Activated naive CD8-positive, alpha-beta T cell treated with anti-CD3 and anti-CD28 coated beads, Interleukin-2, amount 10 ng/mL, durations not matched to agents 7 days and 5 days (primary cell): ENCODE measurements at places on chromosomes 2 and 18. TPM values are rescaled to one million over a fixed set of nuclear protein-coding genes. Genes with fewer than 3 reads are reported as not detected.
A peak's percentile ranks its signal among the peaks of the same experiment; 100 is the strongest.

Gene CRYGC
- not detected for total RNA-seq

Gene RESP18
- not detected for total RNA-seq

Gene SP5
- not detected for total RNA-seq

Gene SIGLEC15
- not detected for total RNA-seq

Gene C2orf66
- total RNA-seq = 0.17 TPM

Gene DCDC2C
- total RNA-seq = not detected

Gene LYG2
- not detected for total RNA-seq

Gene CREB1
- 101 TPM for total RNA-seq

Gene EPG5
- 33.5 TPM for total RNA-seq

Gene DSG1
- total RNA-seq = not detected

Gene CKAP2L
- total RNA-seq = 40.3 TPM

Gene C1QL2
- total RNA-seq = not detected

Gene ABHD1
- total RNA-seq = 1.4 TPM

Gene HRH4
- total RNA-seq = 0.22 TPM

DNA sequence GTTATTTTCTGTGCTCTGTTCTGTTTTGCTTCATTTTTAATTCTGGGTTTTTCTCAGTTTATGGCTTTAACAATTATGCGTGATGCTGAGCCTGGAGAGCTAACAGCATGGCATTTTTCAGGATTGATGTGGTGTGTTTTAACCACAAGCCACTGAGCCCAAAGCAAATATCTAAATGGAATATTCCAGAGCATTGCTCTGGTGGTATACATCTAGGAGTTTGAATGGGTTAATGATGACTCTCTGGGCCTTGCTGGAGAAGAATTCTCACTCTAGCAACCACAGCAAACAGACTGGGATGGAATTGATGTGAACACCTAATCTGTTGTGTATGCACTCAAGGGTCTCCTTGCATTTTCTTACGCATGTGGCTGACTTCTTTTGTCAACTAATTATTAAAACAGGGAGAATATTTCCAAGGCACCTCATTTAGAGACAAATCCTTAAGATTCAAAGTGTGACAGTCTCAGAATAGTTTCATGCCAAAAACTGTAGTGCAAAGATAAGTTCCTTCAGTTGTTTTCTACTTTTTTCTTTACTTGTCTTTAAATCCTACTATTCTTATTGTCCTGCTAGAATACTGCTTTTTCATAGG lies 164.0 kb downstream of the DTNA start:
- H3K36me3 ChIP-seq = peaks cover 6% of the 10 kb centered on the region
- no peak overlapping the region for H3K27ac ChIP-seq
- H3K27me3 ChIP-seq = peaks cover 3% of the 10 kb centered on the region
- H3K4me3 ChIP-seq = no peak overlapping the region

GRCh38 chr2:7992612-7993602 lies 688.9 kb upstream of the ID2 start:
- no peak for DNase-seq
- peaks cover 2% of the 10 kb centered on the region for H3K36me3 ChIP-seq
- no peak overlapping the region for H3K4me3 ChIP-seq
- H3K4me1 ChIP-seq = peaks cover 19% of the 10 kb centered on the region
- no peak overlapping the region for H3K27ac ChIP-seq
- H3K27me3 ChIP-seq = peaks cover 8% of the 10 kb centered on the region

- DNase-seq = no peak
- peaks cover 2% of the 10 kb centered on the region for H3K36me3 ChIP-seq
- peak overlapping the region; percentile 35 for H3K4me3 ChIP-seq
- peaks cover 22% of the 10 kb centered on the region for H3K4me1 ChIP-seq
Observed at GRCh38 chr18:54263904-54264336, 5.4 kb upstream of the POLI start.

- no peak overlapping the region for H3K27ac ChIP-seq
- no peaks in the 10 kb centered on the region for H3K36me3 ChIP-seq
Observed at GRCh38 chr18:58611395-58612131, 17.3 kb downstream of the ALPK2 start.

GRCh38 chr2:2647141-2647541 lies 316.1 kb upstream of the MYT1L start:
- peak overlapping the region; percentile 72 for H3K4me3 ChIP-seq
- H3K4me1 ChIP-seq = peaks cover 32% of the 10 kb centered on the region
- H3K27me3 ChIP-seq = no peaks in the 10 kb centered on the region

DNA sequence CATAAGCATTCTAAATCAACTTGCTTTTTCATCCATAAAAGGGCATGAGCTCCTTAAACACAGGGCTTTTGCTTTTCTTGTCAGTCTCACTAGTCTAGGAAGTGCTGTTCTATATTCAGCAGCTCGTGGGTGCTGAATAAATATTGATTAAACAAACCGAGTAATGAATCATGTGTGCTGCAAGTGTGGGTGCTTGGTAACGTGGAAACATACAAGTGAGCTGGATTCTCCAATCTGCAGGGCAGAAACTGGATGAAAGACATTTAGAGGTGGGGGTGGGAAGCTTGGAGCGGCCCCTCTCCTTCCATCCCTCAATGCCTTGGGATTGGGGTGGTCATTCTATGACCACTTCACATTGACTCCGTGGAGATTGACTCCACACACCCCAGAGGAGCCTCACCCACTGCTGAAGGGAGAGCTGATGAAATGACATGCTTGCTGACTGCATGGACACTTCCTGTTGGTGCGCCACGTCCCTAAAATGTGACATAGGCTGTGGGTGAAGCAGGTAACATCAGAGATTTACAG lies 114.6 kb downstream of the DOCK10 start:
- peaks cover 71% of the 10 kb centered on the region for H3K36me3 ChIP-seq
- H3K4me3 ChIP-seq = peak overlapping the region; percentile 68
- peak overlapping the region; percentile 91 for H3K27ac ChIP-seq
- H3K4me1 ChIP-seq = peaks cover 91% of the 10 kb centered on the region

- peaks cover 2% of the 10 kb centered on the region for H3K4me1 ChIP-seq
- H3K27me3 ChIP-seq = peaks cover 21% of the 10 kb centered on the region
- H3K36me3 ChIP-seq = no peaks in the 10 kb centered on the region
- H3K4me3 ChIP-seq = no peak overlapping the region
- DNase-seq = peak; percentile 91
Observed at GRCh38 chr2:230847883-230848388, 16.8 kb upstream of the ITM2C start.

GRCh38 chr2:235698028-235698427 lies 204.2 kb downstream of the AGAP1 start:
- peaks cover 5% of the 10 kb centered on the region for H3K27me3 ChIP-seq
- H3K27ac ChIP-seq = no peak overlapping the region
- no peak for DNase-seq
- H3K36me3 ChIP-seq = no peaks in the 10 kb centered on the region

- H3K27ac ChIP-seq = peak overlapping the region; percentile 93
- no peaks in the 10 kb centered on the region for H3K27me3 ChIP-seq
- peaks cover 25% of the 10 kb centered on the region for H3K36me3 ChIP-seq
- H3K4me1 ChIP-seq = peaks cover 57% of the 10 kb centered on the region
- DNase-seq = no peak
Observed at GRCh38 chr18:3263132-3263700, 1.3 kb downstream of the MYL12B start.

DNA sequence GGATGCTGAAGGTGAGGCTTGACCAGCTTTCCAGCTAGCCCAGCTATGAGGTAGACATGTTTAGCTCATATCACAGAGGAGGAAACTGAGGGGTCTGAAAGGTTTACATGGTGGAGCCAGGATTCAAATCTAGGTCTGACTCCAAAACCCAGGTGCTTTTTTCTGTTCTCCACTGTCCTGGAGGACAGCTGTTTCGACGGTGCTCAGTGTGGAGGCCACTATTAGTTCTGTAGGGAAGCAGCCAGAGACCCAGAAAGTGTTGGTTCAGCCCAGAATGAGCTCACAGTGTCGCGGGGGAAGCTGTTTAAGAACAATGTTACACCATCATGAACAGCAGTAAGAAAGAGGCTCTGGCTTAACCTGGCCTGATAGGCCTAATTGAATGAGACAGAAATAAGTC lies 11.1 kb downstream of the PROC start:
- no peaks in the 10 kb centered on the region for H3K36me3 ChIP-seq
- peaks cover 6% of the 10 kb centered on the region for H3K27me3 ChIP-seq
- H3K4me1 ChIP-seq = no peaks in the 10 kb centered on the region
- H3K4me3 ChIP-seq = no peak overlapping the region

- no peak for DNase-seq
- H3K36me3 ChIP-seq = peaks cover 2% of the 10 kb centered on the region
- H3K4me3 ChIP-seq = no peak overlapping the region
- H3K27me3 ChIP-seq = peaks cover 6% of the 10 kb centered on the region
- H3K27ac ChIP-seq = no peak overlapping the region
Observed at GRCh38 chr2:42163444-42164045, 5.6 kb upstream of the EML4 start.

GRCh38 chr2:5365871-5366461 lies 326.2 kb upstream of the SOX11 start:
- no peaks in the 10 kb centered on the region for H3K36me3 ChIP-seq
- H3K27me3 ChIP-seq = no peaks in the 10 kb centered on the region
- no peak overlapping the region for H3K27ac ChIP-seq
- H3K4me3 ChIP-seq = no peak overlapping the region
- peak; percentile 74 for DNase-seq
- no peaks in the 10 kb centered on the region for H3K4me1 ChIP-seq

DNA sequence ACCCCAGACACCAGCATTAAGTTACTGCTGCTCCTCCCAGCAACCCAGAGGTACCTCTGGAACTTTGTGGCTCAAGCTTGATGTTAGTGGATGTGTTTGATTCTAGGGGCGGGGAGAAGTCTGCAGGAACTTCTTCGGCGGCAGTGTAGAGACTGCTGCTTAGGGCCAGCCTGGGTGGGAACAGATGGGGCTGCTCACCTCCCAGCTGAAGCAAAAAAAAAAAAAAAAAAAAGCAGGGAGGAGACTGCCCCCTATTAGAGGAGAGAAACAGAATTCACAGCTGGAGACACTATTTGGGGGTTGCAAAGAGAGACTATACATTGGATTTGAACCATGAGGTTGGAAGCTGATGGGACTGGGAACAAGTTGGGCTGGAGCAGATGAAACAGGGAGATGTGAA lies 28.6 kb upstream of the FAM136A start:
- peaks cover 8% of the 10 kb centered on the region for H3K27me3 ChIP-seq
- H3K4me1 ChIP-seq = no peaks in the 10 kb centered on the region
- DNase-seq = no peak
- no peak overlapping the region for H3K4me3 ChIP-seq
- no peaks in the 10 kb centered on the region for H3K36me3 ChIP-seq
- no peak overlapping the region for H3K27ac ChIP-seq

- no peak for DNase-seq
- H3K36me3 ChIP-seq = no peaks in the 10 kb centered on the region
- H3K27ac ChIP-seq = no peak overlapping the region
Observed at GRCh38 chr2:175737722-175738361, 264.2 kb downstream of the LNPK start.

DNA sequence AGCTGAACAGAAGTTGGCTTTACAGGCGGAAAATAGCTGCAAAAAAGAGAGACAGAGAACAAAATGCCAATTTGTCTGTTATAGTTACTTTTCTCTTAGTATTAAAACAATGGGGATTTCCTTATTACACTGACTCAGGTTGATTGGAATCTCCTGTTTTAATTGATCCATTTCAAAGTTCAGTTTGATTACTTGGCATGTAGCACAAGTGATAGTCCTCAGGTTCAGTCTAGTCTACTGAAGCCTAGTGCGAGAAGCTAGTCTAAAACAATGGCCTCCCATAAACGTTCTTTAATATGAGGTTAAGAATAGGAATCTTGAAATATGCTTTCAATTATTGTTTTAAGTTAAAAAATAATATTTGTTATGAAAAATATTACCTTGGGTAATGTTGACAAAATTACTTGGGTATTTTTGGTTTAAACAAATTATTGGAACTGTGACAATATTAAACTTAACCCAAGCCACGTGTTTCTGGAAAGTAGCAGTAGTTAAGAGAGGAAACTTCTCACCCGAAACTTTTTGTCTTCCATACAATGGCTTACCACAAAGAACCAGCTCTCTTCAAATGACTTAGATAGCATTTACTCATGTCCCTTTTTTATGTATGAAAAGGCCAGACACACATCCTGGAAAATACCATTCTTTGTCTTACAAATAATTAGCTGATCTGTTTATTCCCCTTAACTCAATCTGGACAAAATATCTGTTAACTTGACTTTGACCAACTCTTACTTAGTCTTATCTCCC lies 1326.2 kb upstream of the TMEFF2 start:
- no peaks in the 10 kb centered on the region for H3K4me1 ChIP-seq
- no peaks in the 10 kb centered on the region for H3K36me3 ChIP-seq
- no peak overlapping the region for H3K4me3 ChIP-seq
- H3K27ac ChIP-seq = no peak overlapping the region
- no peak for DNase-seq

- H3K4me3 ChIP-seq = no peak overlapping the region
- H3K27ac ChIP-seq = no peak overlapping the region
- peaks cover 10% of the 10 kb centered on the region for H3K4me1 ChIP-seq
- DNase-seq = peak; percentile 67
Observed at GRCh38 chr2:10072656-10073480, 7.3 kb downstream of the CYS1 start.

GRCh38 chr2:238963161-238963970 lies 115.5 kb downstream of the TWIST2 start:
- H3K36me3 ChIP-seq = no peaks in the 10 kb centered on the region
- no peak overlapping the region for H3K27ac ChIP-seq
- peaks cover 11% of the 10 kb centered on the region for H3K27me3 ChIP-seq
- no peak for DNase-seq
- H3K4me3 ChIP-seq = no peak overlapping the region

DNA sequence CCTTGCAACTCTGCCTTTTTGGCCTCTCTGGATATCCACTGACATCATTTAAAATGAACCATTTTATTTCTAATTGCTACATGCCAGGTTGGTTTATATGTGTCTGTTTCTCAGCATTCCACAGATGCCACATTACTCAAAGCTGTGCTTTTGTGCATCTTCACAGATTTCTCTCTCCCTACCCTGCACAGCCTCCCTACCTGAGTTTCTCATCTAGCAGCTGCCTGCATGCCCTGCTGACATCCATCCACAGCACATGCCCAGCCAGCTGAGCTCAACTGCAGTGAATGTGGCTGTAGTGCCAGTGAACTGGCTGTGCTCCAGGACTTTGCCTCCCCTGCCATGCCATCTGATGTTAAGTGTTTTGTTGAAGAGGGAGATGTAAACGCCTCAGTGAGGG lies 44.5 kb downstream of the PKP4 start:
- DNase-seq = no peak
- H3K27me3 ChIP-seq = no peaks in the 10 kb centered on the region
- H3K36me3 ChIP-seq = peaks cover 5% of the 10 kb centered on the region
- no peak overlapping the region for H3K27ac ChIP-seq

DNA sequence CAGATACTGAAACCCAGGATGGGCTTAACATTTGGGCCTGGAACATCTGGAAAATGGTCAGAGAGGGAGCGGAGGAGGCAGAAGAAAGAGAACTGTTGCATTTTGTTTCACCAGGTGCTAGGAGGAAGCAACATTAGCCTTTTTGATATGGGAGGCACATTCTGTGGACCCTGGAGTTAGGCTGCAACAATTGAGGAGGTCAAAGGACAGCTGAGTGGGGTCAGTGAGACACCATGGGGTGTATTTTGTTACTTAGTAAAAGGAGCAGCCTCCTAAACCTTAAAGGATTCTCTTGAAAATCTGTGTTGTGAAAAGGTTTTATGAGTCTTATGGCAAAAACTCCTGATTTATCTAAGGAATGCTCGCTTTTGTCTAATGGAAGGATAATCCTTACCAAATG lies 124.9 kb downstream of the GREB1L start:
- H3K36me3 ChIP-seq = no peaks in the 10 kb centered on the region
- DNase-seq = no peak
- H3K4me3 ChIP-seq = no peak overlapping the region

GRCh38 chr2:191895195-191895594 lies 48.3 kb upstream of the CAVIN2 start:
- no peaks in the 10 kb centered on the region for H3K27me3 ChIP-seq
- DNase-seq = no peak
- no peak overlapping the region for H3K4me3 ChIP-seq
- no peak overlapping the region for H3K27ac ChIP-seq

GRCh38 chr2:241848761-241849615 lies 9.7 kb downstream of the PDCD1 start:
- no peak for DNase-seq
- H3K27ac ChIP-seq = no peak overlapping the region
- no peak overlapping the region for H3K4me3 ChIP-seq
- no peaks in the 10 kb centered on the region for H3K36me3 ChIP-seq
